ENCODE measurements at places on chromosomes 2 and 18.

GRCh38 chr18:24930478-24930877 lies 421.5 kb downstream of the ZNF521 start:
- no peak for DNase-seq

- DNase-seq: no peak
These were observed 1.5 kb downstream of the RHBDD1 start for GRCh38 chr2:226837334-226837733.

DNA sequence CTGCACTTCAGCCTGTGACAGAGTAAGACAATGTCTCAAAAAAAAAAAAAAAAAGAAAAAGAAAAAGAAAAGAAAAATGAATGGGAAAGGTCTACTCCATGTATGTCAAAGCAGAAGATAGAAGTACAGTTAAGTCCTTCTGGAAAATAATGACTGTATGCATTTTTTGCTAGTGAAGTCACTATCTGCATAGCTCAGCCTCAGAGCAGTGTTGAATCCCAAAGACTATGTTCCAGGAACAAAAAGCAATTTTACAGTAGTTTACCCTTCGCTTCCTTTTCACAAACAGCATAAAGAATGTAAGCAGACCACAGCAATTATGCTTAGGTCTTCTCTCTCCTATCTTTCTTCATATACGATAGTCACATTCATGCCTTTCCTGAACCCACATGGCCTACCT lies 497.4 kb downstream of the CMPK2 start:
- DNase-seq: peak; percentile 54

DNA sequence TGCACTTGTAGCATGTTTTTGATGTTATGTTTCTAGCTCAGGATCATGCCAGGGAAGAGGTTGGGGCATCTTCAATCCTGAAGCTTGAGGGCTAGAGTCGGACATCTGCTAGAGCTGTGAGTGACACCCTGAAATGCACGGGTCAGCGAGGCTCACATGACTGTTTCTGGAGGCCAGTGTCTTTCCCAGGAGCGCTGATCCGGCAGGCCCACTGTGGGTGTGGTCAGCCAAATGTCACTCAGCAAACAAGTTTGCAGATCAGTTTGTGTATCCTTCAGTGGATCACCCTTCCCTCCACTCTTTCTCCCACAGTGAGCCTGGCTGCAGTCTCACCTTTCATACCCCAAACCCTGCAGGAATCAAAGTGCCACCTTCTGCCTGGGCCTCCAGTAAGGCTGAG lies 23.0 kb upstream of the ARHGEF4 start:
- DNase-seq: no peak

GRCh38 chr18:24534737-24535136 lies 74.3 kb downstream of the HRH4 start:
- DNase-seq: no peak

DNA sequence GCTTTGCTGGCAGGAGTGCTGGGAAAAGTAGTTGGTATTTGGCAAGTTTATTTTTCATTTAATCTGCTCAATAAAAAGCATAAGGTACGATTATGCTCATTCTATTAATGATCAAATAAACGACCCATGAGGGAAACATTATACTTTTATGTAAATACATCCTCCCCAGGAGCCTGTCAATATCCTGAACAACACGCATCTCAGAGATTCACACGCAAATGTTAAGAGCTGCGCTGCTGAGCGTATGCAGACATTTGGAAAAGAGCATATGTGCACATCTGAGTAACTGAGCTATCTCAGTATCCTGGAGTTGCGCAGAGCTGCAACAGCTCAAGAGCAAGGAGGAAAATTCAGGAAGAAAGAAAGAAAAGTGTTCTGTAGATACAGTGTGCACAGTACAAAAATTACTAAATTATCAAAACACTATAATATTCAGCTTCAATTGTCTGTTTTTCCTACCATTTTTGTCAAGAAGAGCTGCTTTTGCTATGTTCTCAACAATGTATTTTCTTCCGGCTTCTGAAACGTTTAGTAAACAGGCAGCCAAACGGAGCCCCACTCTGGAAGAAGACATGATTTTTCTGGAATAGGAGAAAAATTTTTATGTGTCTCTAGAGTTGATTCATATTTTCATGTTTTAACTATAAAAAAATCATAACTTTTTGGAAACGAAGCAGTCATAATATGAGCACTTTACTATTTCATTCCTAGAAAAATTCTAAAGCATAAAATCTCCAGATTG lies 2.4 kb downstream of the FTCDNL1 start:
- no peak for DNase-seq

DNA sequence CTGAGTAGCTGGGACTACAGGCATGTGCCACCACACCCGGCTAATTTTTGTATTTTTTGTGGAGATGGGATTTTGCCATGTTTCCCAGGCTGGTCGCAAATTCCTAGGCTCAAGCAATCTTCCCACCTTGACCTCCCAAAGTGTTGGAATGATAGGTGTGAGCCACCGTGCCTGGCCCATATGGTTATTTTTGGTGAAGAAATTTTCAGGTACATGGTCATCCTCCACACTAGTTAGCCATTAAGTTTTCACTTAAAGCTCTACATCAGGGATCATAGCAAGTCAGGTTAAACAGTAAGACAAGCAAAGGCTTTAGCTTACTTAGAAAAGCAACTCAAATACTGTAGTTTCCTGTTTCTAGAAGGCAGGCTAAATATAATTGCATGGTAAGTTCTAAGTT lies 104.3 kb upstream of the GRB14 start:
- DNase-seq: no peak

GRCh38 chr2:106094131-106094841 lies 99.8 kb downstream of the UXS1 start:
- DNase-seq: no peak

GRCh38 chr2:181649436-181649979 lies 7.4 kb downstream of the CERKL start:
- no peak for DNase-seq

- no peak for DNase-seq
These were observed 178.1 kb downstream of the FAM210A start for GRCh38 chr18:13548106-13548819.

GRCh38 chr2:236974148-236974547 lies 111.5 kb upstream of the COPS8 start:
- DNase-seq: no peak

DNA sequence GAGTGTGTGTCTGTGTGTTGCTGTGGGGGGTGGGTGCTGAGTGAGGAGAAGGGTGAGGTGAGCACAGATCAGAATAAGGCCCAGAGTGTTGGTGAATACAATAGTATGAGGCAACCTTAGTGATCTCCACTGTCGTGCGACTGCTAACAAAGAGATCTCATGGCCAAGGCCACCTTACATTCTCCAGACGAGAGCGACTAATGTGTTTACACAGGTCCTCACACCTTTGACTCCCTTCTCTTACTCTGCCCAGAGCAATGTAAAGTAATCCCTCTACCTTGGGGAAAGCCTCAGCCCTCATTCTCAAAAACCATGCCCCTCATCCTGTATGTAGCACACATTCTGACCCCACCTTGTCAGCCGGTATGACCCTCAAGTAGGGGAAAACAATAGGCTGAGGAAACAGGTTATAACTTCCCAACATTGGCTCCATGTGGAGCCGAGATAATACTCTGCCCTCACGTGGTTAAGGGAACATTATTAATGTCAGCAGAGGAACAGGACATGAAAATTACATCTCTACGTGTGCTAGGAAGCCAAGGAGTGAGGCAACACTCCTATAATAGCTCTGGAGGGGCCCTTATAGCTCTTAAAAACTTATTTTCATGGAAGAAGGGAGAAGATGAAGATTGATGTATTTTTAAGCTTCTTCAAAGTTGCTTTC lies 323.0 kb upstream of the NT5C1B start:
- no peak for DNase-seq

All from RPMI7951 (cell line).